ENCODE measurements at places on chromosomes 11 and 22.

GRCh38 chr11:67113231-67113721 lies 5.8 kb upstream of the KDM2A start:
- no peak for DNase-seq

- DNase-seq = no peak
Measured at GRCh38 chr11:40797981-40798380, 661.5 kb downstream of the LRRC4C start.

GRCh38 chr11:6587360-6587953 lies 16.0 kb downstream of the RRP8 start:
- DNase-seq = no peak

- no peak for DNase-seq
Measured at GRCh38 chr11:61948505-61948904, 1.6 kb upstream of the BEST1 start.

DNA sequence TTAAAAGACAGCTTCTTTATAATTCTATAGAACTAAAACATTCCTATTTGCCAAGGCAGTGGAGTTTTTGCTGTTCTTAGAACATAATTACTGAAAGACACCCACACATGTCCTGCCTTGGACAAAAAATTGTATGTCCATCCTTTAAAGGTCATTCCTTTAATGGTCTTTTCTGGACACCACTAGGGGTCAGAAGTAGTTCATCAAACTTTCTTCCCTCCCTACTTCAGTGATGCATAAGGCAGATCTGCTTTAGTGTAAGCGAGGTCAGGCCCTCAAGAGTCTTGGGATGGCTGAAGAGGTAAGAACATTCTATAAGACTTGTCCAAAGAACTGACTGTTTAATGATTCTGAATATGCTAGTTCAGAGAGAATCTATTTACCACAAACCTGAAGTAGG lies 4.3 kb upstream of the OR51V1 start:
- peak; percentile 80 for DNase-seq

DNA sequence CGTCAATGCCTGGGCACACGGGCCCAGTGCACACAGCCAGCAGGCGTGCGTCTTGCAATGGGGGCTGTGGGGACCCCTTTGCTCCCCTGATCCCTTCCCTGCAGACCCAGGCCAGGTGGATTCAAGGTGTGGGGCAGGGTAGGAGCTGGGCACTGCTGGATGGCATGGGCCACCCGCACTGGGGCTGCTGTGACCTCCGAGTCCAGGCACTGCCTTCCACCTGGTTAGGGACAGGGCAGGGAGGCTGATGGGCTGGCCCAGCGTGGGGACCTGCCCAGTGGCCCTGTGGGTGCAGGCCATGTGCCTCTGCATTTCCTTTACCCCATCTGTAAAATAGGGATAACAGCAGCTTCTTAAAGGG lies 22.9 kb downstream of the KCNQ1 start:
- DNase-seq = no peak

DNA sequence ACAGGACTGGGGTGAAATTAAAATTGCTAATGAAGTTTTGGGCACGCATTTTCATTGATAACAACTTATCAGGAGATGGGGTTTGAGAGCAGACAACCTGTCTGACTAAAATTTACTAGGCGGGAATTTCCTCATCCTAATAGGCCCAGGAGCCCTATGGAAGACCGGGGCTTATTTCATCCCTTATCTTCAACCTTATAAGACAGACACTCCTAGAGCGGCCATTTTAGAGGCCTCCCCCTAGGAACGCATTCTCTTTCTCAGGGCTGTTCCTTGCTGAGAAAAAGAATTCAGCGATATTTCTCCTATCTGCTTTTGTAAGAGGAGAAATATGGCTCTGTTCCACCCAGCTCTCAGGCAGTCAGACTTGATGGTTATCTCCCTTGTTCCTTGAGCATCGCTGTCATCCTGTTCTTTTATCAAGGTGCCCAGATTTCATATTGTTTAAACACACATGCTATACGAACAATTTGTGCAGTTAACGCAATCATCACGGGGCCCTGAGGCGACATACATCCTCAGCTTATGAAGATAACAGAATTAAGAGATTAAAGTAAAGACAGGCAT lies 39.3 kb upstream of the ZC3H12C start:
- no peak for DNase-seq

DNA sequence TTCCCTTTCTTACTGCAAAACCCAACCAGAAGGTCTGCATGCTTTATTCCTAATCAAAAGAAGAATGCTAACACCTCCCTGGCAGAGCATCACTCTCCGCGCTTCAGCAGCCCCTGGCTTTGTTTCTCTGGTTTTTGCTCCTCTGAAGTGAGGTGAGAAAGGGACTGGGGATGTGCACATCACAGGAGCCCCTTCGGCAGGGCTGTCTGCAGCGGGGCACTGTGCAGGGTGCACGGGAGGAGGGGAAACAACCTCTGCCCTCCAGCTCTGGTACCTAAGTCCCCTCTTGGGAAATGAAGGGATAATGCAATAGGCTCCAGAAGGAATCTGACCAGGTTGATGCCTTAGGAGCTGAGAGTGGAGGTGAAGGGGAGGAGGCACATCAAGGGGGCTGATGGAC lies 312.7 kb downstream of the NTM start:
- no peak for DNase-seq
